H9 (cell line): ENCODE measurements at places on chromosomes 7 and 10. TPM values are rescaled to one million over a fixed set of nuclear protein-coding genes. Genes with fewer than 3 reads are reported as not detected.
A peak's percentile ranks its signal among the peaks of the same experiment; 100 is the strongest.

DNA sequence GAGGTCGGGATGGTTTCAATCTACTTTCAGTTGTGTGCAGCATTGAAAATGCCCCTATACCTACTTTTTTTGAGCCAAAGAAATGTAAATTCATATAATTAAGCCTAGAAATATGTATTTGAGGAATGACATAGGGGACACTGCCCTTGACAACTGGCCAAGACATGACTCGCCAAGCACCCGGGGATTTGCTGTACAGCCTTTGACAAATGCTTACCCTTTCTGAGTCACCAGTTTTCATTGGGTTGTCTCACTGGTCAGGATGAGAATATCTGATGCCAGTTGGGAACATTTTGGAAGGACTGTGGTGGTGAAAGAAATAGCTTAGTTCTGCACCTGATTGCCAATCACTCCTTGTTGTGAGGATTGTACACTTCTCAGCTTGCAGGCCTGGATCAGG is 166.8 kb upstream of the HABP2 start:
- DNase-seq, result no peak

GRCh38 chr7:127938588-127938987 is 92.6 kb downstream of the LRRC4 start:
- DNase-seq, result no peak

- no peak for DNase-seq
Measured at GRCh38 chr10:63438506-63439498, 27.0 kb downstream of the JMJD1C start.

GRCh38 chr7:84841809-84842208 is 345.0 kb downstream of the SEMA3D start:
- no peak for DNase-seq

GRCh38 chr10:119652361-119652730 is 1.2 kb downstream of the BAG3 start:
- DNase-seq, result no peak

- DNase-seq, result peak; percentile 26
Measured at GRCh38 chr7:32228601-32229000, 158.4 kb upstream of the PDE1C start.

GRCh38 chr10:9211228-9211627 is 1156.7 kb downstream of the GATA3 start:
- DNase-seq, result no peak

TFEC gene
- not detected in 2 replicates for total RNA-seq

GIMAP6 gene
- total RNA-seq, result not detected in 2 replicates

- no peak for DNase-seq
Measured at GRCh38 chr10:97842656-97843280, 6.9 kb upstream of the GOLGA7B start.

DNA sequence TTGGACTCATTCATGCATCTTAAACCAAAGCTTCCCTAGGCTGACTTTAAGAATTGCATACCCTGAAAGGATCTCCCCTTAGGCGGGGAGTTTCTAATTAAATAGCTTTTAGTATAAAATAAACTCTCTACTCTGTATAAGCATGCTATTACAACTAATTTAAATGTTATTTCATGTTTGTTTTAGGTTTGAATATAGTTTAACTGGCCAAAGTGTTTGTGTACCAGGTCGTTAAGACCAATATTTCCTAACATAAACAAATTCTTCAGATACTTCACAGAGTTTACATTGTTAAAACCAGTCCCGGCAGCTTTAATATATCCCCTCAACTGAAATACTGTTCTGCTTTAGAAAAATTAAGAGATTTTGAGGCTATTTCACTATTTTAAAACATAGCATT is 2.3 kb downstream of the GLI3 start:
- DNase-seq, result no peak

EIF4H gene
- 363 and 367 TPM in 2 replicates for total RNA-seq

GRCh38 chr10:104862-105565 is 30.2 kb upstream of the ZMYND11 start:
- DNase-seq, result peak; percentile 75

UNC5B gene
- total RNA-seq, result 28.4 and 29.7 TPM in 2 replicates

DNA sequence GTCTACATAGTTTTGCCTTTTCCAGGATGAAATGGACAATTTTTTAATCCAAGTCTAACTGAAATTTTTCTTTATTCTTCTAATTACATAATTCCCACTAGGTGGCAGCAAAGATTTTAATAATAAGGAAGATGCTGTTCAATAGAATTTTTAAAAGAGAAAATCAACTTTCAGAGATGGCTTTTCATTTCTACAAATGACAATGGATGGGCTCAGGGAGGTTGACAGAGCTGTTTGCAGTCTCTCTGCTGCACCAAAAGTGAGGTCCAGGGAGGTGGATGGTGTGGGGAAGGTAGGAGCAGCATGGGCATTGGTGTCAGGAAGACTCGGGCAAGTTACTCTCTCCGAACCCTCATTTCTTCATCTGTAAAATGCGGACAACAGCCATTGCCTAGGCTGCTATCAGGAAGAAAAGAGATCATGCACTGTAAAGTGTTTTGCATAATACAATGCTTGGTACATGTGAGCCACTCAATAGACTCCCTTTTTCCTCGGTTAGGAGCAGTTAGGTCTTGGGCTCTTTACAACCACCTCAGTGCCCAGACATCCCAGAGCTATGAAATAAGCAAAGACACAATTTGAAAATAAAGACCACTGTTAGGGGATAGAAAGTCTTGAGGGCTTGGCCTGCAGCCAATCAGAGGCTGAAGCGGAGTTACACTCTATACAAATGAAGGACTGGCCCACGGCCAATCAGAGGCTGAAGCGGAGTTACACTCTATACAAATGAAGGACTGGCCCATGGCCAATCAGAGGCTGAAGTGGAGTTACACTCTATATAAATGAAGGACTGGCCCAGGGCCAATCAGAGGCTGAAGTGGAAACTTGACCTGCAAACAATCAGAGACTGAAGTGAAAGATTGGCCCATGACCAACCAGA is 107.1 kb downstream of the ABLIM1 start:
- no peak for DNase-seq

TCAF2 gene
- total RNA-seq, result 0.04 TPM in 2 replicates

DNA sequence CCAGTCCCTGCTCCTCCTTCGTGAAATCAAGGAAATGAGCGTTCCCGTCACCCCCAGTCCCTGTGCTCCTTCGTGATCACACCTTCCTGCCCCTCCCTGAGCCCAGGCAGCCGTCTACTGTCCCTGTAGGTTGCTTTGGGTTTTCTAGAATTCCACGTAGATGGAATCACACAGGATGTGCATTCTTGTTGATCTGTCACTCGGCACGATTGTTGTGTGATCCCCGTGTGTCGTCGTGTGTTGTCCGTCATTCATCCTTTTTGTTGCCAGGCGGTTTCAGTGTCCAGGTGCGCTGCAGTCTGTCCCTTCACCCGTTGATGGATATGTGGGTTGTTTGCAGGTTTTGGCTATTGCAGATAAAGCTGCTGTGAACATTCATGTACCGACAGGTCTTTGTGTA is 9.4 kb downstream of the MTG1 start:
- no peak for DNase-seq

- DNase-seq, result no peak
Measured at GRCh38 chr7:71612911-71613310, 481.0 kb downstream of the GALNT17 start.

DNA sequence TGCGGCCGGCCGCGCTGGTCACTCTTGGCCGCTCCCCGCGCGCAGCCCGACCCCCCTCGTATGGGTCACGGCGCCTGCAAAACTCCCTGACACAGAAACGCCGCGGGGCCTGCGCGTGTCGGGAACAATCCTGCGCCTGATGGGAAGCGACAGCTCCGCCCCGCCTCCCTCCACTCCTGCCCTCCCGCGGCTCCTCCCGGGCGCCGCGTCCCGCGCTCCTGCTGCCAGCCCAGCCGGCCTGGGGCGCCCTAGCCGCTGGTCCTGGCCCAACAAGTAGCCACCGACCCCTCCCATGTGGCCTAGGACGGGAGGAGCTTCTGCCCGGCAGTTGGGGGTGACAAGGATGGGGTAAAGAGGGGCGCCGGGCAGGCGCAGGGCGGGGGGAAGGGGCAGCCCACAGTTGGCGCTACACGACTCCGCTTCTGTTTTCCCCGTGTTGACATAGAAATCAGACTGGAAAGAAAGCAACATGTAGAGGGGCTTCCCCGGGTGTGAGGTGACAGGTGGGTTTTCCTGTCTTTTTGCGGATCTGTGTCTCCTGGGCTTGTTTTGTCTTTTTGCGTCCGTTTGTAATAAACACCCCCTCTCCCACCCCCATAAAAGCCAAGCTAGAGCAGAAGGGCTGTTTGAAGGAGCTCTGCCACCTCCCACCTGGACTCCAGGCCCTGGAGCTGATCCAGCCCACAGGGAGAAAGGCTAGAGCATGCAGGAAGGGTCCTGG is 35.1 kb upstream of the PAX2 start:
- no peak for DNase-seq

EN2 gene
- 0.07 and 0.15 TPM in 2 replicates for total RNA-seq

DNA sequence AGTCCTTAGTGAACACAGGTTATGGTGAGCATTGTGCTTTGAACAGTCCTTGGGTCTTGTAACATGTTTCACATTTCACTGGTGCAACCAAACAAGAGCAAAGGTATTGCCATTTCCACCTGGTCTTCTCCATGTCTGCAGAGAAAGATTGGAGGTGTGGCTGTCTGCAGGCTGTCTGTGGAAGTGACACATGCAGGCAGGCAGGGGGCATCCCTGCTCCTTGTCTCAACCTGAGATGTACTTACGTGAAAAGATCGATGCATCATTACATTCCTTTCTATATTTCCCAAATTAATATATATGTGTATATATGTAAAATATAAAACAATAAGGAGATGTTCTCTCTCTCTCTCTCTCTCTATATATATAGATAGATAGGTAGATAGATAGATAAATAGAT is 54.3 kb downstream of the LRRC18 start:
- no peak for DNase-seq

SFTPD gene
- 0.18 and 0.24 TPM in 2 replicates for total RNA-seq

OPN1SW gene
- total RNA-seq, result not detected in 2 replicates

DNA sequence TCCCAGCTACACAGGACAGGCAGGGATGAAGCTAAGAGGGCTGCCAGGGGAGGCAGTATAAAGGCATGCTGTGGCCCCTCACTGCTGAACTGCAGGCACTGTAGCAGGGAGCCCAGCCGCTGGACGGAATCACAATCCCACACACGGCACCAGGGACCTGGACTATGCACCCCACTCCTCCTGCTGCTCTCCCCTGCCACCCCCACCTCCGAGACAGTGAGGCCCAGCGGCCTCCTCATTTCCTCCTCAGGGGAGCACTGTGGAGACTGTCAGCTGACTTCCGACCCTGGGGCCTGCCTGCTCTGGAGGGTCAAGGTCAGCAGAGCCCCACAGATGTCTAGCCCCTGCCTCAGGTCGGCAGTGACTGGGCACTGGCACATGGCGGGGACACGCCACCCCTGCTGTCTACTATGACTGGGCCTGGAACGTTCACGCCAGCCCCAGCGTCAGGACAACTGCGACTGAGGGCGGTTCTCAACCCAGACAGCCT is 92.7 kb downstream of the FAM53B start:
- no peak for DNase-seq

DNA sequence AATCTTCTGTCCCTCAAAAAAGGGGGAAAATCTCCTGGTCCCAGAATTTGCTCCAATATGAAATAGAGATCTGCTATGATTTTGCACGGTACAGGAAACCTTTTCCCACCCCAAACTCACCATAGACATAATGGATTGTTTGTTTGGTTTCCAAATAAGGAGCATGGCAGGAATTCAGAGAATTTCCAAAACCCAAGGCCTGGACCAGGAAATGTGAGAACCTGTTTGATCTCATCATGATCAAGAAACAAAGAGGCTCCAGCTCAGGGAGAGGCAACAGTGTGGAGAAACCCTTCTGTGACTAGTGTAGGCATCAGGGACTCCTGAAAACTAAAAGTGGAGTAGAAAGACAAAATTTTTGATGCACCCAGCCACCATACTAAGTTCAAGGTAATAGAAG is 1548.1 kb upstream of the LRRTM3 start:
- no peak for DNase-seq

DNA sequence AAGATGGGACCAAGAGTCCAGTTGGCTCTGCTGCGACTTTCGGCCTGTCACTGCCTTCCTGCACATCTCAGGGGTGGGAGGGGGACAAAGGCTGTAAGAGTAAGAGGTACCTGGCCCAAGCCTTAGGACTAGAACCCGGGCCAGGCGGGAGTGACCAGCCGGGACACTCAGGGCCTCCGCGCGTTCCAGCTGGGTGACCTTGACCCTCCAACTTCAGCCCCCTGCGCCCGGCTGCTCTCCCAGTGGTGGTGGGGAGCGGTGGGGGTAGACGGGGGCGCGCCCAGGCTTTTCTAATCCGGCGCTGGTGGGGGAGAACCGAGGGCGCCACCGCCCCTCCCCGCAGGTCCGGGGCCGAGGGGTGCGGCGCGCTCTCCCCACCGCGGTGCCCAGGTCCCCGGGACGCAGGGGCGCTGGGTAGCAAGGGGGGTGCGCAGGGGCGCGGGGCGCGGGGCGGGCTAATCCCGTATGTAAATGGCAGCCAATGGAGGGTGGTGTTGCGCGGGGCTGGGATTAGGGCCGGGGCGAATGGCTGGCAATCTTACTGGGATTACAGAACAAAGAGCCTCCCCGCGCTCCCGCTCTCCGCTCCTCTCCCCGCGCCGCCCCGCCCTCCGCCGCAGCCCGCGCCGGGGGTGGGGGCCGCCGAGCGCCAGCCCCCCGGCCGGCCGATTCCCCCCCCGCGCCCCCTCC is at the start of gene GTF2IRD1:
Gene GTF2IRD1, plus strand, starts transcription at position 585 of the 690 bp plus-strand sequence. CDS start 54,175 bp downstream, outside the sequence.
- peak; percentile 73 for DNase-seq

GRCh38 chr7:2952316-2952715 is 91.4 kb downstream of the CARD11 start:
- no peak for DNase-seq

BEND7 gene
- 11.6 and 17.7 TPM in 2 replicates for total RNA-seq

- no peak for DNase-seq
Measured at GRCh38 chr10:82411416-82411815, 536.4 kb downstream of the NRG3 start.

DNA sequence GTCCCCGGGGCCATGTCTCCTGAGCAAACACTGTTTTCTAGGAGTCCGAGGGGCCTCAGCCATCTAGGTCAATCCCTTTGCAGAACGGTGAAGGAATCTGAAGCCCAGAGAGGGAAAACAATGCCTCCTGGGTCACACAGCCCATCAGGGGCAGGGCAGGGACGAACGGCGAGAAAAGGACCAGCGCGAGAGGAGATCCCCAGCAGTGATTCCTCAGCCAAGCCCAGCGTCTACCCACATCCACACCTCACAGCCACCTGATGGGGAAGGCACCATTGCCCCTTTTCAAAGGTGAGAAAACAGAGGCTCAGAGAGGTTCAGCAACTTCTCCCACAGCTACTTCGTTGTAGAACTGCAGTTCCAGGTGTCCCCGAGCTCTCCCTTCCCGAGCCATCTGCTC is 17.9 kb upstream of the PSMG3 start:
- DNase-seq, result no peak

DNA sequence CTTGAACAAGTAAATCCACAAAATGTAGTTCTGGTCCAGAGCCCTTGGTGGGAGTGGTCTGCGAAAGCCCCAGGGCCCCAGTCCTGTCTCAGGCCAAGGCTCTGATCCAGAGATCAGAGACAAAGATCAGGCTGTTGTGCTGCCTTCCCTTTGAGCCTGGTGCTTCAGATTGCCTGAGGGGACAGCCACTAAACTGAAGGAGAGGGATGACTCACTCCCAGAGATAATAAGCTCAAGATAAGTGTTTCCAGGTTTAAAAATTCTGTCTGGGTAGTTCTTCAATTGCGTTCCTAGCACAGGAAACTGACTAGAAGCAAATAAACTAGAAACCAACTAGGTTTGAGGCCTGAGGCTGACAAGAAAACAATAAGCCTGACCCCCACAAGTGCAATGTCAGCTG is 190.2 kb downstream of the RAMP3 start:
- no peak for DNase-seq

TMEM236 gene
- total RNA-seq, result not detected in 2 replicates
